ENCODE measurements at places on chromosomes 16 and 17. TPM values are rescaled to one million over a fixed set of nuclear protein-coding genes. Genes with fewer than 3 reads are reported as not detected.

DNA sequence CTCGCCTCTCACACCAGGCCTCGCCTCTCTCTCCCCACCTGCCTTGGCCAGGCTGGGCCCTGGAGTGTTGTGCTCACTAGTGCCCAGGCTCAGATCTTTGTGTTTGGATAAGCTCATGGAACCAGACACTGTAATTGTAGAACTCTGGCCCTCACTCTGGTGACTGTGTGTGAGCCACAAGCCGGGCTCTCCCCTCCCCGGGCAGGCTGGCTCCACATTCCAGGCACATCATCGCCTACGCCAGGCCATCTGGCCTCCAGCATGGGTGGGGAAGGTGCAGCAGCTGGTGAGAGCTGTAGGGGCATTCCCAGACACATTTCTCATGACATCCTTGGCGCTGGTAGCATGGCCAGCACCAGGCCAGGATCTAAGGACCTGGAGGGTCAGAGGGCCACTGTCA is 202.3 kb downstream of the RAB11FIP4 start:
- peak; percentile 41 for DNase-seq

DNA sequence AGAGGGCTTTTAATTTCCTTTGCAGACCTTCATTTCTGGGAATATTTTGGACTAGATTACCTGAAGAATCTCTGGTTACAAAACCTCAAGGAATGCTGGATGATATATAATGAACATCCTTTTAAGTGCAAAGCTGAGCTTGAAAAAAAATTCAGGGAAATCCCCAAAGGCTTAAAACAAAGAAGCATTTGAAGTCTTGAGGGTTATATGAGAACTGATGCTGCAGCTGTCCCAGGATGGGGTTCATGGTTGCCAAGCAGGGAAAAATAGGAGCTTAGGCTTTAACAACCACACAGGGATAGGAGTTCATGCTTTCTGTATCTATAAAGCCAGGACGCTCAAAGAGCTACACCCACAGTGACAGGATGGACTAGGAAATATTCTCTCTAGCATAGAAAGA is 150.4 kb upstream of the IRX5 start:
- DNase-seq = no peak

DNA sequence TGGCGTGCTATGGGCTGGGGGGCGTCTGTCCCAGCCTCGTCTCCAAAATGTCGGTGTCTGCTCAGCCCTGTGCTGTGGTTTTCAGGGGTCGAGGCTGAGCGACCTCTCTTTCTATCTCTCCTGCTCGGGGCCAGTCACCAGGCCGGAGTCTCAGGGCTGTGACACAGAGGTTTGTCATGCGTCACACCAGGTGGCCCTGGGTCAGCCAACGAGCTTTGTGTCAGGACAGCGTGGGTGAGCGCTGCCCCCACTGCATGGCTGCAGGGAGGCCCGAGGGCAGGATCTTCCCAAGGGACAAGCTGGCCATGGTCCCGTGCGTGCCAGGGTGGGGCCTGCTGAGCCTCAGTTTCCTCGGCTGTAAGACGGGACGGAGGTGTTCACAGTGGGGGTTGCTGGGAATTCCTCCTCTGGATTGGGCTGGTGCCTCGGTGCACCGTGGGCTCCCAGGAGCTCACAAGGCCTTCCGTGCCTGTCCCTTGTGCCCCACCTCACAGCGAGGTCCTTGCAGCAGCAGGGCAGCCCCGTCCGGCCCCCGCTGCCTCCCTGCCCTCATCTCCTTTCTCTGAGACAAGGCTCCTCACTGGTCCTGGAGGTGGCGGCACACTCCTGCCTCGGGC is 50.5 kb downstream of the CBFA2T3 start:
- DNase-seq = no peak

PLA2G10 gene
- not detected for total RNA-seq

GRCh38 chr17:74738051-74738996 is 1.3 kb downstream of the RAB37 start:
- DNase-seq = no peak

DNA sequence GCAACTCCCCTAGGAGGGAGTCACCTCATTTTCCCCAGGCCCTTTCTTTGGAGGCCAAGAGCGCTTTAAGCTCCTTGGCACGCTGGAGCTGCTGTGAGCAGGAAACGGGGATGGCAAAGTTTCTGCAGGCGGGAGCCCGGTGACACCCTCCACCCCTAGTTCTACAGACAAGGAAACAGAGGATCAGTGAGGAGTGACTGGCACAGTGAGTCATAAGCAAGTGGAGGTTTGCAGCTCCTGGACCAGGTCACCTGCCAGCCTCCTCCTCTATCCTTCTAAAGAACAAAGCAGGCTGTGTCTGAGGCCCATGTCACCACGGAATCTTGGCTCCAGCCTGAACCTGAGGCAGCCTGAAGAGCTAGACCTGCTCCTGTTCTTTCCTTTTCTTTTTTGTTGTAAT is 141.9 kb downstream of the TMEM132E start:
- no peak for DNase-seq

RDM1 gene
- not detected for total RNA-seq

GRCh38 chr17:28741358-28742349 is 2.2 kb upstream of the TRAF4 start:
- no peak for DNase-seq

DNA sequence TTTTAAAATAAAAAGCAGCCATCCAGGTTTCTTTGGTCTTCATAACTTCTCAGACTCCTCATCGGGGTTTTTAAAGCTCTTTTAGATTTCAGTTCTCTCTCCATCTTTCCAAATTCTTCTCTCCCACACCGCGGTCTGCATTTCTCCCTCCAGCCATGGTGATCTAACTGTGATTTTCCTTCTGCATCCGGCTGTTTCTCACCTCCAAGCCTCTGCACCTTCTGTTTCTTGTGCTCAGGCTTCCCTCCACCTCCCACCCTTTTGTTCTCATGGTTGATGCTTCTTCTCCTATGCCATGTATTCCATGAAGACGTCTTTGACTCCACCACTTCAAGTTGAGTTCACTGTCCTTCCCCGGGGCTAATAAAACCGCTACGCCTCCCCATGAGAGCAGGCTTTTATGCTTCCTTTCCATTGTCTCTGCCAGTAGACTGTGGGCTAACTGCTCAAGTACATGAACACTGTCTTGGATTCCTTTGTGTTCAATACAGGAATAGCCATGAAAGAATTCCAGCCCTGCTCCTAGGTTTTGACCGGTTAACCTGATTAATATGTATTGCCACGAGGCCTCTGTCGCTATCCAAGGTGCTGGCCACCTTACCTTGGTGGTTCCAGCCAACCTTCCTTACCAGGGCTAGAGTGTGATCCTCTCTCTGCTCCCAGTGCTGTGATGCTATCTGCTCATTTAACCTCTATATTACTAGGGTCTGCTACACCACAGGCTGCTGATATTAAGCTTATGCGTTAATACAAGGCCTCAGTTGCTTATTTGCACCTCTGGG is 625.1 kb downstream of the HS3ST4 start:
- DNase-seq = no peak

DNA sequence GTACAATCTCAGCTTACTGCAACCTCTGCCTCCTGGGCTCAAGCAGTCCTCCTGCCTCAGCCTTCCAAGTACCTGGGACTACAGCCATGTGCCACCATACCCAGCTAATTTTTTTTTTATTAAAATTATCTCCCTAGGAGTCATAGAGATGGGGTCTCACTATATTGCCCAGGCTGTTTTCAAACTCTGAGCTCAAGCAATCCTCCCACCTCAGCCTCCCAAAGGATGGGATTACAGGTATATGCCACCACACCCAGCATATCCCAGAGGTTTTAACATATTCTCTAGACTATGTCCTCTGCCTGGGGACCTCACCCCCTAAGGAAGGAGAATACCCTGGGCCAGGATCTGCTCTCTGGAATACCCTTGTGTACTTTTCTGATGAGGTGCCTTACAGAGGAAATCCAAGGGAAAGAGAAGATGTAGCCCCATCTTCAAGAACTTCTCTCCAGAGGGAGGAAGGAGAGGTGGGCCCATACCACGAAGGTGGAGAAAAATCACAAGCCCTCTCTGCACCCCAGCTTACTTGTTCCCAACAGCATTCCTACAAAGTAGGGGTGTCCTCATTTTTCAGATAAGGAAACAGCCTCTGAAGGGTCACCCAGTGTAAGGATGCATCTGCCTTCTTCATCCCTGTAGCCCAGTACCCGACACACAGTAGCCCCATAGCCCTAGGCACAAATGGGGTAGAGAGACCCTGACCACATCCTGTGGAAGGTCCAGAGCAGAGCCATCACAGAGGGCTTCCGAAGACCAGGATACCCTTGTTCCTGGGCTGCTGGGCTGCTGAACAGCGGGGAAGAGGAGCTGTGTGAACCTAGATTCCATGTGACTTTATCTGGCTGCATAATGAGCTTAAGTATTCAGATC is 151.6 kb downstream of the SOCS1 start:
- DNase-seq = no peak

DNA sequence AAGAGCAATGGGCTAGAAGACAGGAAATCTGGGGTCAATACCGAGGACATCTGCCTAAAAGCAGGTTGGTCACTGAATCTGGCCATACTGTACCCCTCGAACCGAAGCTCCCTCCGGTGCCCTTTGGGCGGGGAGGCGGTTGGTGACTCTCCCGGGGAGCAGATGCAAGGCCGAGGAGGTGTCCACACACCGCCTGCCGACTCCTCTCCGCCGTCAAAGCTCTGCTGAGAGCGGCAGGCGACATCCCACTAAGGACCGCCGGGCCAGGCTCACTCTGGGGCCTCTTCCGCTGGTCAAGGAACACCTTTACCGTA is 458 bp downstream of the ZNF200 start:
- DNase-seq = no peak

DNA sequence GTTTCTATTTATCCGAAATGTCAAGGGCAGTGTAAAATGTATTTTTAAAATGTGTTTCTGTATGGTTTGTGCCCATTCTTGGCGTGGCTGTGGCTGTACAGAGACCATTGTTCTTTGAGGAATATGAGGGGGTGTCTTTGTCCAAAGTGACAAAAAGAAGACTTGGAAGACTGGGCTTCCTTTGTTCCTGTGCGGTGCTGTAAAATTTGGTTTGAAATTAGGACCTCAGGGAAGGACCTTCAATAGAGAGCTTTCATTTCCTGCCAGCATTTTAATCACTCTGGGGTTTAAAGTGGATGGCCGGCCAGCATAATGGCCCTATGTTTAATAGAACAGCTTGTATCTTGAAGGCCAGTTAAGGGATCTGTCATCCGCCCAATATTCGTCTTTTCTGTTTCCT is 190.1 kb upstream of the TBX2 start:
- DNase-seq = no peak

DNA sequence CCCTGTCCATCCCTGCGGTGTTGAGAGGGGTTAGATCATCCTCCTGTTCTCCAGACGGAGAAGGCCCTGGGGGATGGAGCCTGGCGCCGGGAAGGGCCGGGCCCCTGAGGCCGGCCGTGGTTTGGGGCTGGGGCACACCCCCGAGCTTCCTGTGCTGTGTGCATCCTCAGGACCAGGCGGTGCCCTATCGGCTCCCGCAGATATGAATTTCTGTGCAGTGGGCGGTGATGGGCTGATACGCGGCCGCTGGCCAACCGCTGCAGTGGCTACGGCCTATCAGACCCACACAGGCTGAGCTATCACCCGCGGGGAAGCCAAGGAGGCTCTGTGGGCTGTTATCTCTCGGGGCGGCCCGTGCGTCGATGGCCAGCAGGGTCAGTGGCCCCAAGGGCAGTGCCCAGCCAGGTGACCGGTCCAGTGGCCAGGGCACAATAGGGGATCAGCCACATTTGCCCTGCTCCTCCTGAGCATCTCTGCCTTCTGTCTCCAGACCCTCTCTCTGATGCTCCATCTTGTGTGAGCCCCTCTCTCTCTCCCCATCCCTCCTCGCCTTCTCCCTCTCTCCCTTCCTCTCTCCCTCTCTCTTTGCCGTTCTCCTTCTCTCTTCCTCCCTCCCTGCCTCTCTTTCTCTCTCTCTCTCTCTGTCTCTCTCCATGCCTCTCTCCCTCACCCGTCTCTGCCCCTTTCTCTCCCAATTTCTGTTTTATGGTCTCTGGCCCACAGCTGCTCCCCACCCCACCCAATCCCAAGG is 38.7 kb downstream of the ZFPM1 start:
- no peak for DNase-seq

- DNase-seq = peak; percentile 62
These were observed 7.3 kb upstream of the TRPV2 start for GRCh38 chr17:16407911-16408588.

DNA sequence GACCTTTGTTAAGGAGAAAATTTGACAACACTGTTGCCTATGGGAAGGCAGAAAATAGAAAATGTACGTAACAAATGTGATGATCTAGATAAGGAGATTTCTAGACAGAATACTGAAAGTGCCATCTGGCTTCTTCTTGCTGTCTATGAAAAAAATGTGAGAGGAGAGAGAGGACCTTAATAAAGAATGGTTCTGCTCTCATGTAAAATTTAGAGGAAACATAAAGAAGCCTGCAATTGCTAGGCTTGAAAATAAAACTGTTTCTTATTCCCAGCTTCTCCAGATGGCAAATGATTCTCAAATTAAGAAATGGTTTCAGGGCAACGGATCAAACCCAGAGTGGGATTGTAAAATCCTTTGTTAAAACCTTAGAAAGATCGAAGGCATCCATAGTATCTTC is 128.5 kb downstream of the CDK5R1 start:
- no peak for DNase-seq

CDH1 gene
- not detected for total RNA-seq

GRCh38 chr17:61782683-61783082 is 80.6 kb downstream of the BRIP1 start:
- no peak for DNase-seq

Data from fibroblast of the aortic adventitia (primary cell).